ENCODE measurements at places on chromosomes 1 and 21. TPM values are rescaled to one million over a fixed set of nuclear protein-coding genes. Genes with fewer than 3 reads are reported as not detected.

- no peak for DNase-seq
Observed at GRCh38 chr1:109240158-109241152, 8.9 kb upstream of the CELSR2 start.

GRCh38 chr1:203055161-203055799, 29.0 kb downstream of the PPFIA4 start:
- DNase-seq, result no peak

- DNase-seq, result no peak
Observed at GRCh38 chr1:246959944-246960693, 28.4 kb upstream of the AHCTF1 start.

- no peak for DNase-seq
Observed at GRCh38 chr1:40469327-40469726, 7.8 kb upstream of the ZFP69 start.

DNA sequence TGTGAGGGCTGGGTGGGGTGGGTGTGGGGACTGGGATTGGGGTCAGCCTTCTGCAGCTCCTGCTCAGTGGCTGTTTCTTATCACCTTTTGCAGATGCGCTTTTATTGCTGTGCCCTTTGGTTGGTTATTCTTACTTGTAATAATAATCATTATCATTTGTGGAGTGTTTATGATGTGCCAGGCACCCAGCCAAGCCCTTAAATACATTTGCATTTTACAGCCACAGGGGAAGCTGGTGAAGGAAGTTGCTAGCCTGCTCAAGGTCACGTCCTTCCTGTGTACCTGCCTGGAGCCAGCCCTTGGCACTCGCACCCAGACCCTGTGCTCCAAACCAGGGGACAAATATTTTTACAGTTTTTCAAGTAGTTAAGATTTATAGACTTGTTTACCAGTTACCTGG, 144.0 kb downstream of the PGBD5 start:
- peak; percentile 54 for DNase-seq

GRCh38 chr1:174712541-174712940, 264.8 kb downstream of the GPR52 start:
- DNase-seq, result no peak

DNA sequence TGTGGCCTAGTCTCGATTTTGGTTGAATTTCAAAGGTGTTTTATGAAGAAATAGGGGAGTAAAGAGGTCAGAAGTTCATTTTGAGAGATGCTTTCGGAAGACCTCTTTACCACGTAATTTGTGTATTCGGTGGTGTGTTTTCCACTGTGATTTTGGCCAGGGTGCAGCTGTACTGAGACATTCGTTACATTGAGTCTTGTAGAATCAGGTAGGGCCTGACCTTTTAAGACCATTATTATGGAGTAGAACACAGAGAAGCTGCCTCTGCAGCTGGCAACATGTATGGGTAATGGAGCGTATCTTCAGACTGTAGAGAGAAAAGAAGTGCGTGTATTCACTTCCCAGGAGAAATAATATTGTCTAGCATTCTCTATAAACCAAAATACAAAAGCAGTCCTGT, 326.5 kb downstream of the PDE4B start:
- no peak for DNase-seq

- no peak for DNase-seq
Observed at GRCh38 chr1:78088486-78088885, 42.7 kb downstream of the GIPC2 start.

GRCh38 chr1:4464478-4464877, 189.9 kb upstream of the AJAP1 start:
- DNase-seq, result no peak

GRCh38 chr21:37032293-37032692, 25.8 kb downstream of the RIPPLY3 start:
- no peak for DNase-seq

Gene CREB3L4
- total RNA-seq, result 2.5 TPM

Gene USF1
- total RNA-seq, result 102 TPM

Gene GPR52
- 11.3 TPM for total RNA-seq

Gene ABCA4
- total RNA-seq, result not detected
